ENCODE measurements at places on chromosomes 12 and 14.

- no peak overlapping the region for H3K4me3 ChIP-seq
- H3K27ac ChIP-seq = no peak overlapping the region
- H3K27me3 ChIP-seq = peaks cover 36% of the 10 kb centered on the region
- H3K36me3 ChIP-seq = peaks cover 5% of the 10 kb centered on the region
- H3K4me1 ChIP-seq = no peaks in the 10 kb centered on the region
Measured at GRCh38 chr14:23704890-23705289, 68.7 kb downstream of the DHRS2 start.

GRCh38 chr12:15770021-15770420, 19.2 kb downstream of the EPS8 start:
- H3K27ac ChIP-seq = no peak overlapping the region
- no peaks in the 10 kb centered on the region for H3K36me3 ChIP-seq
- no peak for DNase-seq
- no peak overlapping the region for H3K4me3 ChIP-seq
- peaks cover 13% of the 10 kb centered on the region for H3K4me1 ChIP-seq

DNA sequence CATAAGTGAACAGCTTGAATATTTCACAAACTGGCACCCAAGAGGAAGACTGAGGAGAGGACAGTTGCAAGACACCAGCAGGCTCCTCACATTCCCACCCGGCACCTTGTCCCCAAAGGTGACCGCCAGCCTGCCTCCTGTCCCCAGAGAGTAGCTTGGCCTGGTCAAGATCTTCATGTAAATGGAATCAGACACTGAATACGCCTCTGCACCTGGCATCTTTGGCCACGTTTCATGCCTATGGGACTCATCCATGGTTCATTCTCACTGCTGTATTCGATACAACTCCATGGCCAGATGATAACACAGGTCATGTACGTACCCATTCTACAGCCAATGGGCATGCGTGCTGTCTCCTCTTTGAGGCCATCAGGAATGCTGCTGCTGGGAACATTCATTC, 60.8 kb downstream of the ITPK1 start:
- no peaks in the 10 kb centered on the region for H3K27me3 ChIP-seq
- H3K36me3 ChIP-seq = no peaks in the 10 kb centered on the region
- peaks cover 11% of the 10 kb centered on the region for H3K4me1 ChIP-seq
- no peak for DNase-seq
- H3K4me3 ChIP-seq = no peak overlapping the region
- H3K27ac ChIP-seq = no peak overlapping the region

DNA sequence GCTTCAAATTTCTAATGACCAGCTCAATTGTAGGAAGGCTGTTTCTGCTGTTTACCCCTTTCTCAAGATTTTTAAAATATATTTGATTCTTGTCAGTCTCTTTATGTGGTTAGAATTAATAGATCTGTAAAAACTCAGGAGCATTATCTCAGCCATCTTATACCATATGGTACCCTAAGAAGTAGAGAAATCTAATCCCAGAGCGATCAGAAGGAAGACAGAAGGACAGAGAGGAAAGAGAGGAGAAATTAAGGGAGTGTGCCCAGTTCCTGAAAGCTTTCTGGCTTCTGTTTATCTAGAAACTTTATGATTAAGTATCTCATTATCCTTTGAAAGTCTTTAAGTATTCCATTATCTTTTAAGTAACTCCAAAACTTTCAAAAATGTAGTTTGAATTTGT, 152.1 kb upstream of the NAV3 start:
- no peaks in the 10 kb centered on the region for H3K4me1 ChIP-seq
- DNase-seq = no peak
- H3K27ac ChIP-seq = no peak overlapping the region
- H3K27me3 ChIP-seq = no peaks in the 10 kb centered on the region

DNA sequence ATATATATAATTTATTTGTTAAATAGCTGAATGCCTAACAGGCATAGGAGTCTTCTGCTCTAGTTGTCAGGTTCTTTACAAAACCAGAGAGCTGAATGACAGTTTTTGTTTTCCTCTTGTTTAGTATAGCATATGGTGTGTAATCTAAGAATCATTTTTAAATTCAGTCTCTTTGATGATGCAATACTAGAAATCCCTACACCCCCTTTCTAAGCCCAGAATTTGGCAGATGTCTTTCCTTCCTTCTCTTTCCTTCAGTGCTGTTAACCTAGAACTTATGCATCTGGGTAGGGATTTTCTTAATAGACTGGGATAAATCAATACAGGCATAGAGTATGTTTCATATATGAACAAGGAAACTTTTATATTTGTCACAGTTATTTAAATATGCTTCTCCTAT, 198.1 kb downstream of the KCNH5 start:
- H3K27ac ChIP-seq = no peak overlapping the region
- DNase-seq = no peak
- H3K36me3 ChIP-seq = no peaks in the 10 kb centered on the region
- H3K27me3 ChIP-seq = no peaks in the 10 kb centered on the region

DNA sequence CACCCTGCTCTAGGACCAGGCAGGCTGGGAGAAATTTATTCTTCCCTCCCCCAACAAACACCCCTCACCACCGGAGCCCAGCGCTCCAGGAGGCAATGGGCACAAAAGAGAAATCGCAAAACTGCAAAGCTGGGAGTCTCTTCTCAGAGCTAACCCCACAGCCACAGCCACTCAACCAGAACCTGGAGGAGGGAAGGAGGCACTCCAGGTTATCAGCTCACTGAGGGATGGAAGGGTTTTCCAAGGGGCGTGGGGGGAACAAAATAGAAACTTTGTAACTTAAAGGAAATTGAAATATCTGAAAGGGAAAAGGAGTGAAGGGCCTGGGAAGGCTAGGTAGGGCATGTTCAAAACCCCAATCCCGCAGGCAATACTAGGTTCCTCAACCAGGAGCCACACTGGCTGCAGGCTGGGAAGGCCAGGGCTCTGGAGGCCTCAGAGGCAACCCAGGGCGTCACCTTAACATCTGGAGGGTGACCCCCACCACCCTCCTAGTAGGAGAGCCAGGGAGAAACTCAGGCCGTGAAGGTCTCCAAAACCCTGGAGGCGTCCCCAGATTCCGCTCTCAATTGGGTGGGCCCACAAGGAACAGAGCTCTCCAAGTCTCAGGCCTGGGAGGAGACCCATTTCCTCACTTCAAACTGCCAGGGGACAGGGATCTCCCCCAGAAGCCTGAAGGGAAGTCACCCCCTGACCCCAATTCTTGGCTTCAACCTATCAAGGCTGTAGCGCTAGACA, 3.2 kb downstream of the KDM2B start:
- DNase-seq = no peak
- no peaks in the 10 kb centered on the region for H3K27me3 ChIP-seq
- H3K36me3 ChIP-seq = peaks cover 2% of the 10 kb centered on the region
- H3K27ac ChIP-seq = peak overlapping the region; percentile 61
- H3K4me3 ChIP-seq = peak overlapping the region; percentile 61

- H3K4me3 ChIP-seq = no peak overlapping the region
- peaks cover 71% of the 10 kb centered on the region for H3K27me3 ChIP-seq
- no peak for DNase-seq
- H3K4me1 ChIP-seq = peaks cover 7% of the 10 kb centered on the region
- H3K36me3 ChIP-seq = no peaks in the 10 kb centered on the region
Measured at GRCh38 chr12:52555577-52555976, 2.6 kb upstream of the KRT71 start.

DNA sequence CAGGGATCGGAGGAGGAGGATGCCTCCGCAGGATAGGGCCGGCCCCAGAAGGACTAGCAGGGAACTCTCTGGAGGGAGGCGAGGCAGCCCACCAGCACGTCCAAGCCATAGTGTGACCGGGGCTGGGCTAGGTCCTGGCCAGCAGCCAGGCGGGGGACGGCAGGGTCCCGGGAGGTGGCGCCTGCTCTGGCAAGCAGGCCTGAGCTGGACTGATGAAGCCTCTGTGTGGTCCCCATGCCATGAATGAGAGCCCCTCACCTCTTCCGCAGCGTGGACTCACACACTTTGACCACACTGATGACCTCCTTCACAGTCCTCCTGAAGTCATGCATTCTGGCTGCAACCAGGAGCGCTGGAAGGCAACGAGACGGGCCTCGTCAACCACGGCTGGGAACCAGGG, 19.8 kb upstream of the BTBD6 start:
- no peak overlapping the region for H3K4me3 ChIP-seq
- H3K27me3 ChIP-seq = no peaks in the 10 kb centered on the region
- H3K27ac ChIP-seq = peak overlapping the region; percentile 4
- H3K36me3 ChIP-seq = peaks cover 2% of the 10 kb centered on the region

- no peak for DNase-seq
- no peak overlapping the region for H3K27ac ChIP-seq
- no peaks in the 10 kb centered on the region for H3K4me1 ChIP-seq
- H3K27me3 ChIP-seq = no peaks in the 10 kb centered on the region
- H3K4me3 ChIP-seq = no peak overlapping the region
Measured at GRCh38 chr14:33026850-33027430, 88.3 kb downstream of the NPAS3 start.

DNA sequence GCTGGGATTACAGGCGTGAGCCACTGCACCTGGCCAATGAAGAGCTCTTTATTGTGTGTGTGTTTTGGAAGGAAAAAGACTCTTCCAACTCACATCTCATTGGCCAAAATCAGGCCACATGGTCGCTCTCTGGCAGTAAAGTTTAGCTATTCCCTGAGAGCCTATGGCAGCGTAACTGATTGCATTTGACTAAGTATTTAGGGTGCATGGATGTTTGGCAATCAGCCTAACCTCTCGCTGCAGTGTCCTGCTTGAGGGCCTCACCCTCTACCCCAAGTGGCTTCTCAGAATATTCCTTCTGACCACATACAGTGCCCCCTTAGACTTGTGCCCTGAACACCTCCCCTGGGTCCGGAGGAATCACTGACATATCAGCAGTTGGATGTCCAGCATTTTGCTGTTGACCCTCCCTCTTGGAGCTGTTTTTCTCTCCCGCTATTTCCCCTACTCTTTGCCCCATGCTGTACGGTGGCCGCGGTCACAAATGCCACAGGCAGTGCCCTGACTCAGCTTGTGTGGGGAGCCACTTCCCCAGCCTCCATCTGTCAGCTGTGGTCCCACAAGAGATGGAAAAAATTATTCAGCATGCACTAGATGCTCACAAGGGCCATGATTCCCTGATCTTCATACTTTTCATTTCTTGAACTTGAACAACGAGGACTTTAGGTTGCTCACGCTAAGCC, 9.5 kb downstream of the PHETA1 start:
- H3K4me3 ChIP-seq = no peak overlapping the region
- DNase-seq = no peak
- H3K27me3 ChIP-seq = peaks cover 21% of the 10 kb centered on the region
- H3K4me1 ChIP-seq = peaks cover 7% of the 10 kb centered on the region
- H3K36me3 ChIP-seq = no peaks in the 10 kb centered on the region

- peaks cover 10% of the 10 kb centered on the region for H3K27me3 ChIP-seq
- H3K27ac ChIP-seq = no peak overlapping the region
- no peak for DNase-seq
Measured at GRCh38 chr12:120961604-120962531, 16.5 kb upstream of the HNF1A start.

- H3K27me3 ChIP-seq = no peaks in the 10 kb centered on the region
- no peak for DNase-seq
- no peak overlapping the region for H3K4me3 ChIP-seq
- H3K4me1 ChIP-seq = peaks cover 6% of the 10 kb centered on the region
Measured at GRCh38 chr12:27588776-27589175, 64.8 kb downstream of the PPFIBP1 start.

- H3K36me3 ChIP-seq = peaks cover 3% of the 10 kb centered on the region
- no peak overlapping the region for H3K4me3 ChIP-seq
- H3K27me3 ChIP-seq = peaks cover 26% of the 10 kb centered on the region
- no peak overlapping the region for H3K27ac ChIP-seq
- peaks cover 6% of the 10 kb centered on the region for H3K4me1 ChIP-seq
- no peak for DNase-seq
Measured at GRCh38 chr14:23129759-23130316, 10.8 kb upstream of the CEBPE start.

- H3K36me3 ChIP-seq = no peaks in the 10 kb centered on the region
- H3K27ac ChIP-seq = no peak overlapping the region
- no peaks in the 10 kb centered on the region for H3K27me3 ChIP-seq
- no peak overlapping the region for H3K4me3 ChIP-seq
- no peaks in the 10 kb centered on the region for H3K4me1 ChIP-seq
- no peak for DNase-seq
Measured at GRCh38 chr12:70994217-70994788, 73.8 kb upstream of the PTPRR start.

- no peaks in the 10 kb centered on the region for H3K36me3 ChIP-seq
- H3K4me3 ChIP-seq = no peak overlapping the region
- no peak for DNase-seq
- H3K4me1 ChIP-seq = peaks cover 6% of the 10 kb centered on the region
- H3K27me3 ChIP-seq = no peaks in the 10 kb centered on the region
Measured at GRCh38 chr12:75716291-75717025, 205.0 kb upstream of the KRR1 start.

DNA sequence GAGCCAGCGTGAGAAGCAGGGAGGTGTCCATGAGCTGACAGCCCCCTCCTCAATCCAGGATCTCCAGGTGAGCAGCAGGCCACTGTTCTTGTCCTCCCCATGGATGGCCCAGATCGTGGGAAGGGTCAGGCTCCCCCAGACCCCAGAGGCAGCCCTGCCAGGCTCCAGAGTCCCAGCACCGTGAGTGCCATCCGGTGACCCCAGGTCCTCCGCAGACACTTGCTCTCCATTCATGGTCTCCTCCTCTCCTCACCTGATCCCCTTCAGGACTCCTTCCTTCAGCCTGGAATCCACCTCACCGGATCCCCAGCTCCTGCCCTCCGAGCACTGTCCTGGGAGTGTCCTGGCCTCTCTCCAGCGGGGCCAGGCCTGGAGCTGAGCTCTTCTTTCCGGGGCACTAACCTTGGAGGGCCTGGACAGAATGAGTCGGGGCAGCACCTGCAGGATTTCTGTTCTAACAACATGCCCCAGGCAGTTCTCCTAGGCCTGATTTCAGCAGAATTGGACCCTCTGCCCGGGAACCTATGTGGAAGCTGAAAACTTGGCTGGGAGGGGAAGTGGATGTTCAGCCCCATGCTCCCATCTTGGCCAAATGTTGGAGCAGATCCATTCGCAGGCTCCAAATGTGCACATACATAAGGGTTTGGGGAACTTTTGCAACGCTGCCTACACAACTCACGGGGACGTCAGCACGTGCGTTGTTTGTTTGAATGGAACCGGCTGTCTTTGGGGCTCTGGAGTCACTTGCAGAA, 341.6 kb upstream of the SFSWAP start:
- no peaks in the 10 kb centered on the region for H3K36me3 ChIP-seq
- H3K27me3 ChIP-seq = peaks cover 8% of the 10 kb centered on the region
- peaks cover 3% of the 10 kb centered on the region for H3K4me1 ChIP-seq
- no peak overlapping the region for H3K4me3 ChIP-seq
- no peak for DNase-seq

DNA sequence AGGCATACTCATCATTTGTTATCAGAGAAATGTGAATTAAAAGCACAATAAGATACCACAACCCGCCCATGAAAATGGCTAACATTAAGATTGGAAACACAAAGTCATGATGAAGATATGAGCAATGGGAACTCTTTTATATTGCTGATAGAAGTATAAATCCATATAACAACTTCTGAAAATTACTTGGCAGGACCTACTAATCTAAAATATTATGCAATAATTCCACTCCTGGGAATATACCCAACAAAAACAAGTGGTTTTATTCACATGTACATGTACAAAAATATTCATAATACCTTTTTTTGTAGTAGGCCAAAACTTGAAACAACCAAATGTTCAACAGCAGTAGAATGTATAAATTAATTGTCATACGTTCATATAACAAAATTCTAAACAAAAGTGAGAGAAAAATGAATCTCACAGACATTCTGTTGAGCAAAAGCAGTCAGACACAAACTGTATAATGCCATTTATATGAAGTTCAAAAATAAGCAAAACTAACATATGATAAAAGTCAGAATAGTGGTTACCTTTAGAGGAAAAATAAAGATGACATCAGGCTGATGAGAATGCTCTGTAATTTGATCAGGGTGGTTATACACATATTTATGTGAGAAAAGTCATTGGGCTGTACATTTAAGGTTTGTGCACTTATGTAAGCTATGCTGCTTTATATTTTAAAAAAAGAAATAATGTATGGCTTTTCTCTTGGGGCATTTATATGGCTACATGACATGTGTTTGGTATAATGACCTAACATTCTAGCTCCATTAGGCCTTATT, 309.2 kb upstream of the KITLG start:
- H3K27me3 ChIP-seq = no peaks in the 10 kb centered on the region
- H3K4me3 ChIP-seq = no peak overlapping the region
- no peaks in the 10 kb centered on the region for H3K4me1 ChIP-seq

All from T-helper 17 cell (primary cell).